ENCODE measurements at places on chromosomes 16 and 17.
A peak's percentile ranks its signal among the peaks of the same experiment; 100 is the strongest.

GRCh38 chr16:66495440-66495839 lies 54.5 kb downstream of the TK2 start:
- DNase-seq: no peak

DNA sequence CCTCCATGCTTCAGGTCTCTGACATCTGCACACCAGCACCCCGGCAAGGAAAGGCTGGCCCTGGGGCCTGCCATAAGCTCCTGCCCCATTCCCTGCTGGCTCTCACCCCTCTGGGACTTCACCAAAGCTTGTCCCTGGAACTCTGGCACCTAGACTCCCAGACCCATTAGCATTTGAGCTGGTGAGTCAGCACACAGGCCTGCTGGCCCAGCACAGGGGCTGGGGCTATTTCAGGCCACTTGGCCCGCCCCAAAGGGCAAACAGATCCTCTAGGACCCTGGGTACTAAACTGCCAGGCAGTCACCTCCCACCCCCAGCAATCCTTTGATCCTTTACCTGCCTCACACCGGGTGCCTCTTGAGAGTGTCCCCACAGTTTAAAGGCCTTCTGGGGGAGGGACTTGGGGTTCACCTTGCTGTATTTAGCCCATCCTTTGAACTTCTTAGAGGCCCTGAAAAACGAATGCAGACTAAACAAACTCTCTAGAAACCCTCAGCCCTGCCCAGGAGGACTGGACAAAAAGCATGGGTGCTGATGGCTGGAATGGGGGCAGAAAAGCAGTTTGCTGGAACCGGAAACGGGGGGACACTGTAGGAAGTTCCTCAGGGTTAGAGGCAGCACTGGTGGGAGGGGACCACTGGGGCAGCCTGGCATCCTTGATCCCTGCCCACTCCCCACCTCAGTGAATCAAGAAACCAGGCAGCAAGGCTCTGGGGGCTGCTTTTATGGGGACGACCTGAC lies 3.2 kb upstream of the SAMD14 start:
- no peak for DNase-seq

DNA sequence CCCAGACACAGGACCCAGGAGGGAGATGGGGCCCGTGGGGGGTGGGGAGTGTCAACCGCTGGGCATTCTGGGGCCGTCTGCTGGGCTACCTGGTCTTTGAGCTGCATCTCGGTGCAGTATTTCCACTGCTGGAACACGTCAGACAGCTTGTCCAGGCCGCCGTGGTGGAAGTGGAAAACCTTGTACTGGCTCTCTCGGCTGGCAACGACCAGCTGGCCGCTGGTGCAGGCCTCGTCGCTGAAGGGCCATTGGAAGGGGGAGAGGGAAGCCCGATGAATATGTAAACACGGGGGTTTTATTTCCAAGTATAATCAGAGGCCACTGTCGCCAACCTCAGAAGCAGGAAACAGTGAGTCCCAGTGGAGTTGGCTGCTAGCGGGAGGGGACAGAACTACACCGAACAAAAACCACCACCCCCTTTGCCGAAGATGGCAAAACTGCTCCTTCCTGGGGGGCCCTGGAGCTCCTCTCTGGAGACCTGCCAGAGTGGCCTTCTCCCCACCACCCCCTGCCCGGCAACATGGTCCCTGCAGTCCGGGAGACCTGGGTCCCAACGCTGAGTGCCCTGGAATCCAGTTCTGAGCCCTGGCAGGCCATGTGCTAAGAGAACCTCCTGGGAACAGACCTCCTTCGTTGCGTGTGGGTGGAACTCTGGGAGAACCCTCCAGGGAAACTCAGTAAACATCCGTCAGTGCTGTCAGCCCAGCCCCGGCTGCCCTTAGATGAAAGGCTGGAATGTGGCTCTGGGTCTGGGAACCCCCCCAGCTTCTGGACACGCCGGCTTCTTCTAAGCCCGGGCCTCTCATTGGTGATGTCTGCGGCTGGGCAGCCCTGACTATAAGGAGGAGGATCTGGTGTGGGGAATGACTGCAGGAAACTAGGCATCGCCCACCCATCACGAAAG lies 84.1 kb downstream of the TBC1D16 start:
- no peak for DNase-seq

- no peak for DNase-seq
These were observed 1431.3 kb upstream of the CDH8 start for GRCh38 chr16:63467513-63467912.

DNA sequence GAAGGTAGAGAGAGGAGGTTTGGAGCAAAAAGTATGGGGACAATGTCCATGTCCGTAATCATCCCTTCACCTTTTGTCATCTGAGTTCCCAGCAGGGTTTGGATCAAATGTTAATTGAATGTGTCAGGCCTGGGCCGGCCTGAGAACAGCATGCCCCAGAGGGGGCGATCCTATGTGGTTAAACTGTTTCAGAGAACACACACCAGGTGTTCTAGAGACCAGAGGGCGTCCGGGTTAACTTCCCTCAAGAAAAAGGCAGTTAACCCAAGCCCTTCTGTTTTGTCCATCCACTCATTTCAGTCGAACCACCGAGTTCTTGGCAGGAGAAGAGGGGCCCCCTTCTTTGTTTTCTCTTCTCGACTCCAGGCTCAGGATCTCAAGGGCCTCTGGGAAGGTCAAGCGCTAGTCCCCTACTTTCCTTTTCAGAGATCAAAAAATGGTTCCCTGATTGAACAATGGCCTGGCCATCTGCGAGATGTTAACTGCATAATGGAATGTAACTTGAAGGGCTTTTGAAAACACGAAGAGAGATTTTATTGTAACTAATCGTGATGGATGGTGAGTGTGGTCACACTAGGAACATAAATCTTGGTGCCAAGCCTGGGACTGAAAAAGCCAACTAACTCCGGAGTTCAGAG lies 142.5 kb downstream of the IRX3 start:
- no peak for DNase-seq

- DNase-seq: no peak
These were observed 145.9 kb upstream of the LHX1 start for GRCh38 chr17:36791150-36791941.

GRCh38 chr16:47519546-47519945 lies 58.4 kb downstream of the PHKB start:
- no peak for DNase-seq

- peak; percentile 67 for DNase-seq
These were observed at the start of gene PRRT2 for GRCh38 chr16:29811896-29812665. Gene PRRT2 (plus strand): TSS chr16:29812193. CDS start chr16:29813055, 862 bp downstream.

- no peak for DNase-seq
These were observed 5.9 kb downstream of the KRT28 start for GRCh38 chr17:40793832-40794231.

DNA sequence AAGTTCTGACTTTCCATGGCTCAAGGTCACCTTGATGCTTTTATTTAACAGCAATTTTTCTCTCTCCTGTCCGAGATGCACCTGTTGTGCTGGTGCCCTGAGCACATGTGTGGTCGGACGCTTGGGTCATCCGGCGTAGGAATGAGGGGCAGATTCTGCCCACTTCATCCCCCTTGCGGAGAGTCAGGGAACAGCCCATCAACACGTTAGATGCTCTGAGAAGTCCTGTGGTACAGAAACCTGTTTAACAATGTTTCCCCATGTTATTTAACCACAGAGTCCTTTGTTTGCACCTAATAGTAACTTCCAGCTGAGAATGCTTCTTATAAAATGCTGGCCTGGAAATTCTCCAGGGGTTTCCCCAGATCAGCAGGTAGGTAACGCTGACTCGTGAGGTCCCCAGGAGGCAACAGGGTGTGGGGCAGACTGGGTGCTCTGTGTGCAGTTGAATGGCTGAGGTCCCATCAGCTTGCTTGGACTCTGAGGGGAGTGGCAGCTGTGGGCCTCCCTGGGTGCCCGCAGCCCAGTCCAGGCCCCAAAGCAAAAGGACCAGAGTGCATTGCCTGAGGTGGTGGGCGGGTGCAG lies 17.8 kb downstream of the DOC2B start:
- DNase-seq: no peak

DNA sequence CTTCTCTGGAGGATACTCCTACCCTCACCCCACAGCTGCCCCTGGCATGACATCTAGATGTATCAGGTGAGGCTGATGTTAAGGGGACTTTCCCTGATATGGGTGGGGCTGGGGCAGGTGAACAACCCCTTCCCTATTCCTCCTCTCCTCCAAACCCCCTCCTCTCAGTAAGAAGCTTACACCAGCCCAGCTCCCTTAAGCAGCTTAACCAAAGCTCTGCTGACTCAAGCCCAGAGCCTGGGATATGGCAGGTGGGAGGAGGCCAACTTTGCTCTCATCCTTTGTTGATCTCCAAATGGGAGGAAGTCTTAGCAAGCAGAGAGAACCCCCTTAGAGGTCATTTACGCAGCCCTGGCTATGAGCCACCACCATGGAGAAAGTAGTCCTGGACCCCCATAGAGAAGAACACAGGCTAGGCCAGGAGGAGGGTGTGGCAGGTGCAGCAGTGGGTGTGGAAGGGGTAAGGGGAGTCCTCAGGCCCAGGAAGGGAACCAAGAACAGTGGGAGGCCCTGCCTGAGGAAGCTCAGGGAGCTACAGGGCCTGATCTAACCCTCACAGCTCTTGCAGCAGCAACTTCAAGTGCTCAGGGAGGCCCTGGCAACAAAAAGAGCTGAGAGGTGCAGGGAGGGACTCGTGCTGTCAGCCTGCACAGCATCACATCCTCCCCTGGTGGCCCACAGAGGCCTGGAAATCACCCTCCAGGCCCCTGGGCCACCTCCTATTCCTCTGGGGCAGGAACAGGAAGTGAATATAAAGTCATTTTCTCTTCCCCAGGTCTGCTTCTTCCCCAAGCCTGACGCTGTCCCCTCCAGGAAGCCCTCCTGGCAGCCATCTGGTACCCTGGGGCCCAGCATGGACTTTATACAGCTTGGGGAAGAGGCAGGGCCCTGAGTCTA lies 2.9 kb downstream of the UNC119 start:
- peak; percentile 83 for DNase-seq

DNA sequence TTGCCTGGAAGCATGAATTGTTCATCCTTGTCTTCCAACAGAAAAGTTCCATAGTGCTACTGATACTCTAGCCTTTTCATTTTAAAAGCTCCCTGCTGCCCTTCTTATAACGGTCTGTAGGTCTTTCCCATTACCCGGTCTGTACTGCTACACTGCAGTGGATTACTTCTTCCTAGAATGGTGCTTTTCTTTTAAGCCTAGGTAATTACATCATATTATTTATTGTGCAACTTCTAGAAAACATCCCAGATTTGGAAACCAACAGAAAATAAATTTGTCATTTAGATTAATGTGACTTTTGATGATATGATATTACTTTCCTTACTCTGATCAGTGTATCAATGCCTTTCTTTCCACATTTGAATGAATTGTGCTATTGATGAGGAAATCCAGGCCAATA lies 199.4 kb downstream of the TANC2 start:
- no peak for DNase-seq

GRCh38 chr17:82831041-82831817 lies 8.6 kb downstream of the ZNF750 start:
- no peak for DNase-seq

- DNase-seq: no peak
These were observed 86.4 kb downstream of the MRM1 start for GRCh38 chr17:36687736-36688135.

- DNase-seq: no peak
These were observed 3.4 kb upstream of the KSR1 start for GRCh38 chr17:27452828-27453227.

DNA sequence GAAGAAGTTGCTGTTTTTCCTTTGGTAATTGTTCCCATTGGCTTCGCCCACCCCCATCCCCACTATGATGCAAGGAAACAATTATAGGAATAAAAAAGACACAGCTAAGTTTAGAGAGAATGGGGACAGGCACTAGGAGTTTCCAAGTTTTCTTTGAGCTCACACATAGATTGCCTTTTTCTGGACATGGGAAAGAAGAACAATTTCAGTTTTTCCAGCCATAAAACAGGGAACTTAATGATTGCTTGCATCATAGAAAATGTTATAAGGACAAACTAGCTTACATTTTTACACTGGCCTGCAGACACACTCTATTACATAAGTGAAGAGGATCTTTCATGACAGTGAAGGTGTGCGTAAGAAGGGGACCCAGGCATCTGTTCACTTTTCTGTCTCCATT lies 142.3 kb upstream of the ZFHX3 start:
- no peak for DNase-seq

- peak; percentile 57 for DNase-seq
These were observed 3.2 kb upstream of the PER1 start for GRCh38 chr17:8155231-8155995.

- peak; percentile 63 for DNase-seq
These were observed 56.7 kb downstream of the GRB7 start for GRCh38 chr17:39794249-39794970.

GRCh38 chr17:68662037-68662432 lies 60.9 kb upstream of the FAM20A start:
- no peak for DNase-seq

- peak; percentile 52 for DNase-seq
These were observed 294.7 kb downstream of the SEC14L1 start for GRCh38 chr17:77435272-77436057.

- no peak for DNase-seq
These were observed 5.3 kb downstream of the ST3GAL2 start for GRCh38 chr16:70433458-70434103.

- no peak for DNase-seq
These were observed 113.8 kb downstream of the MSI2 start for GRCh38 chr17:57370037-57370581.

DNA sequence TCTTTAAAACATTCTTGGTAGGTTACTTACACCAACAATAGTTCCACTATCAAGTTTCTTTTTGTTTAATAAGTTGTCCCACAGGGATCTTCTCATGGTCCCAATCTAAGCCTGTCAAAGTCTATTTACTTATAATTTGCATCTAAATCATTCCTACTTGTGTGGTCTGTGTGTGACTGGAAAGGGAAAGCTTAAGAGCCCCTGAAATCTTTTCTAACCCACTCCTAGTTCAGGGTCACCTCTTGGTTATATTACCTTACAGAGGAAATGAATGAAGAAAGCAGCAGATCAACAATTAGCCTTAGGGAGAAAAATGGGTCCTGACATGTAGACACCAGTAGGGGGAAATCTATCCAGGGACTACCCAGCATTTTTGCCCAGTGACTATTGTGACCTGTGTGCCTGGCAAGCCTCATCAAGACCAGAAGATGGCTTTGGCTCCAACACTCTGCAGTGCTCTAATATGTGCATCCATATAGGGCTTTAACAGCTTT lies 110.4 kb upstream of the HAS3 start:
- DNase-seq: no peak

DNA sequence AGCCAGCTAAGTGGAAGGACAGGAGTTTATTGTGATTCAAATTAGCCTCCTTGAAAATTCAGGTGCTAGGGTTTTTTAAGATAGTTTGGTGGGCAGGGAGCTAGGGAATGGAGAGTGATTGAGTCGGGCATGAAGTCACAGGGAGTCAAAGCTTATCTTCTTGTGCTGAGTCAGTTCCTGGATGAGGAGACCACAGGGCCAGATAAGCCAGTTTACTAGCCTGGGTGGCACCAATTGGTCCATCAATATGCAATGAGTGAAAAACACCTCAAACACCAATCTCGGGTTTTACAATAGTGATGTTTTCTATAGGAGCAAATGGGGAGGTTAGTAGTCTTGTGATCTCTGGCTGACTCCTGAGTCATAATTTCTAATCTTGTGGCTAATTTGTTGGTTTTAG lies 165.1 kb downstream of the ABCC12 start:
- DNase-seq: no peak
